Left lobe of liver (tissue), 2 donors: ENCODE measurements at places on chromosomes 11 and 22.

DNA sequence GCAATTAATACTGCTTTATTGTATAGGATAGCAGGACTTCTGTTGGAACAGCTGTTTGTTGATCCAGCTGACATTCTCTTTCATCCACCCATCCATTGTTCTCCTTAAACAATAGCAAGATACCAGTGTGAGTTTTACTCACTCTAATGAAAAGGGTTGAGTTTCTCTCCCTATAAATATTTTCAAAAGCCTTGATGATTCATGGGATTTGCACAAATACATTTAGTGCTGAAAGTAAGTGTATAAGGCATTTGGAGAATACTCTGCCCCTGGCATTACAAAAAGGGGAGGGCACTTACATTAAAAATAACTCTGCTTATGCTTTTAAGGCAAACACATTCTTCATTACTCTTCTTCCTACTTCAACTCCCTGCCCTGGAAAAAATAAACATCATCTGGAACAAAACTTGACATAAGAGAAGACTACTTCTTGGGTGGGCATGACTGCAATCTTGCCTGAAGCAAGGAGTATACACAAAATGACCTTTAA lies 634.9 kb downstream of the METTL15 start:
- DNase-seq: no peak

- DNase-seq: no peak
Measured at GRCh38 chr11:115961159-115962003, 457.2 kb upstream of the CADM1 start.

- DNase-seq: no peak
Measured at GRCh38 chr11:36239636-36240035, 49.6 kb downstream of the COMMD9 start.

DNA sequence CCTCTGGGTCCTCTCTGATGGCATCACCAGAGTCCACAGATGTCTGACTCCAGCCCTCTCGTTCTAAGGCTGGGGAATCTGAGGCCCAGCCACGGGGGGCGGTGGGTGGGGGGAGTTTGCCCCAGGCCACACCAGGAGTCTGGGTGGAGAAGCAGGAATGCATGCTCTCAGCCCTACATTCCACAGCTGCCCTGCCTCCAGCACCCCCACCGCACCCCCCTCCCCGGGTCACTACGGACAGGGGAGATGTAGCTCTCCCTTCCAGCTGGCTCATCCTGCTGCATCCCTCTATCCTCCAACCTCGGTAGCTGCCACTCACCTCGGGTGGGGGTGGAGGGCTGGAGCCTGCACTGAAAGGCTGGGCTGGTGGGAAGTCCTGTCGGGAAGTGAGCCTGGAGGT lies 2.3 kb upstream of the PVALB start:
- no peak for DNase-seq

DNA sequence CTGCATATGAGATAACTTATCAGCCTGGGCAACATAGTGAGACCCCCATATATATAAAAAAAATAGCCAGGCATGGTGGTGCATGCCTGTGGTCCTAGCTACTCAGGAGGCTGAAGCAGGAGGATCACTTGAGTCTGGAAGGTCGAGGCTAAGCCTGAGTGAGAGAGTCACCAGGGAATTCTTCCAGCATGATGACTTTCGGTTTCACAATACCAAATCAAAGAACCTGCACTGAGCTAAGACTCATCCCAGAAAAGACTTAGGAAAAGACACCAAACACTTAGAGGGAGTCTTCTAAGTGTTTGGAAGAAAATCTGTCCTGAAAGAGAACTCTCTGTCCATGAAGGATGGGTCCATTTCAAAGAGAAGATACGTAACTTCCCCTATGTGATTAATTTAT lies 12.7 kb downstream of the STK33 start:
- DNase-seq: no peak

GRCh38 chr11:118524757-118525470 lies 2.4 kb upstream of the TTC36 start:
- DNase-seq: no peak

GRCh38 chr11:67545280-67545679 lies 22.0 kb upstream of the CABP2 start:
- DNase-seq: peak; percentile 80

DNA sequence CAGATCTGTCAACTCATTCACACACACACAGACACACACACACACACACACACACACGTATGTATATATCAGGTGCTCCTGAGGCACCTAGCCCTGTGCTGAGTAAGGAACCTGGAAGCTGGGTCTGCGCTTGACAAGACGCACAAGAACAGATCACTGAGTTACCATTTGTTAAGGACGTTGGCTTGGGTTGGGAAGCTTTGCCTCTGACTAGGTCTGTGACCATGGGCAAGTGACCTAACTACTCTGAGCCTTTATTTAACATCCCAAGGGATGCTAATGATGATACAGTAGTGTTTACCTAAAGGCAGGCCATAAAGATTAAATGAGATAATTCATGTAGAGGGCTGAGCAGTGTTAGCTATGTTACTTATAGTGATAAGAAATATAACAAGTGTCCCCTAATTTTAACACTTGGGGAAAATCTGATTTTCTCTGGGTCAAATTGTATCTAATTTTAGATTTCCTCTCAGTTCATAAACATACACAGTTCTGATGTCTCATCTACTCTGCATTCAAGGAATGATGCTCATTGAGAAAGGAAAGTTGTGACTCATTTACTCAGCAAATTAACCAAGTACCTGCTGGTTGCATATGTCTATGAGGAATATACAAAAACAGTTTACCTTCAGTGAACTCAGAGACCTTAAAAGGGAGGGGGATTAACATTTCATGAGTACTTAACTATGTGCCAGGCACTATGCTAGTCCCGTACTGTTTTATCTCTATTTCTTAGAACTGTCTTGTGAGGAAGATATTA lies 13.6 kb downstream of the RNF185 start:
- DNase-seq: no peak

- DNase-seq: no peak
Measured at GRCh38 chr22:46180370-46181137, 30.2 kb downstream of the PPARA start.
